ENCODE measurements at places on chromosomes 5 and 9.
A peak's percentile ranks its signal among the peaks of the same experiment; 100 is the strongest.

GRCh38 chr5:159965031-159965837 is 43.7 kb upstream of the TTC1 start:
- peak; percentile 21 for DNase-seq

DNA sequence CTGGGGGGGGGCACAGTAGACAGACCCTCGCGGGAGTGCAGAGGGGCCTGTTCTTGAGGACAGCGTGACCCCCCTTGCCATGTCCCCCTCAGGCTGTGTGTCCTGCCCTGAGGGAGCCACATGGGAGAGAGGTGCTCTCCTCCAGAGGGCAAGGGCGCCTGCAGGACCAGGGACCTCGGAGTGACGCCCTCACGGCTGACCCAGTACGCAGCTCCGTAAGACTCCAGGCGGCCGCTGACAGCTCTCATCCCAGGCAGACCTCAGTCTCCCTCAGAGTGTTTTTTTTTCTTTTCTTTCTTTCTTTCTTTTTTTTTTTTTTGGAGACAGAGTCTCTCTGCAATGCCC is 27.3 kb downstream of the EXD3 start:
- no peak for DNase-seq

DNA sequence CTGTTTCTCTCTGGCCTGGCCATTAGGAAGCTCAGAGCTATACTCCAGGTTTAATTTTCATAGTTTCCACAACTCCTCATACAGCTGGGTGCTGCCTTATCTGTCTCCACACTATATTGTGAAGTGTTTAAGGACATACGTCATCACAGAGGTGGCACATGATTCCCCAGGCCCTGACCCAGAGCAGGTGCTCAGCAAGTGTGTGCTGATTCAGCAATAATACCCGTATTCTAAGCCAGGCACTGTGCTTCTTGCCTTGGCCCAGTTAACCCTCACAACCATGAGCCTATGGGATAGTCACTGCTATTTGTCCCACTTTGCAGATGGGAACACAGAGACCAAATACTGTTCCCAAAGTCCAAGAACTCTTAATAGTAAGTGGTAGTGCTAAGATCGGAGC is 93.5 kb upstream of the SMIM23 start:
- no peak for DNase-seq

DNA sequence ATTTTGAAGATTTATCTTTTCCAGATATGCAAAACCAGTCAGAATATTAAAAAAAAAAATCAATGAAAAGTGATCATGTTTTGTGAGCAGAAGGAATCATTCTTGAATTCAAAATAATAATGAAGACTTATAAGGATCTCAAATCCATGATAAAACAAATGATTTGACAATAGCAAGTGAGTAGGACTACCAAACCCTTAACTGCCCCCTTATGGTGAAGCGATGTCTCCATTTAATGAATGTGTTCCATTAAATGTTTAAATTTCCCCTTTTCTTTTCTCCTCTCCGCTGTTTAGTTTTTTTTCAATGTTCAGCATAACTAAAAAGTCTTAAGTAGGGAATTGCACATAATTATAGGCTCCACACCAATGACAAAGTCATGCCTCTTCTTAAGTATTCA is 12.2 kb upstream of the MARCHF3 start:
- DNase-seq: no peak

DNA sequence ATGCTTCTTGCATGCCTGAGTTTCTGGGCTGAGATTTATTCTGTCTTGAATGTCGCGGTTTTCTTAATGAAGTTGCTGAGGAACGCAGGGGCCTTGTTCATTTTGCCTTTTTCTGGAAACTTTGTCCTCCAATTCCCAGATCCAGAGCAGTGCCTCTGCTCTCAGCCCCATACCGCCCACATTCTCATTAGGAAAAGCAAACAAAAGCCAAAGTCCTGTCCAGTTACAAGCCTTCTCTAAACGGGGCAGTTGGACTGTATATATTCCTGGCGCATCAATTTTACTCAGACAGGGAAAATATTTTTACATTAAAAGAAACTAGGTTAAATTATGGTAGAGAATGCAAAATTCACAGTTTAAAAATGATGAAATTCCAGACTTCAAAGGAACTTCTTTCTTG is 1.2 kb upstream of the PSAT1 start:
- no peak for DNase-seq

DNA sequence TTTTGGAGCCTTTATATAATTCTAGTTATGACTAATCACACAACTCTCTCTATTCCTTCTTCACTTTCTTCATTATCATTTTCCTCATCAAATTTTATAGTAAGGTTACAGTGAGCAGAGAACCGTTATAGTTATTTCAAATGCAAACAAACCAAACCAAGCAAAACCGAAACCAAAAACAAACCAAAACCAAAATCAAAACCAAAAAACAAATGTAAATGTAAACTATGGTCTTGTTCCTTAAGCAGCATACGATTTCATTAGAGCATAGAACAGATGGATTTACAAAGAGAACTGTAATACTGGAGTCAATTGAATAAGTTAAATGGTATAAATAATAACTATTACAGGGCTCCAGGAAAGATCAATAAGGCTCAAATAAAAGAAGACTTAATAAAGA is 447.1 kb downstream of the LRRC70 start:
- no peak for DNase-seq
